ENCODE measurements at places on chromosomes 12 and 14. TPM values are rescaled to one million over a fixed set of nuclear protein-coding genes. Genes with fewer than 3 reads are reported as not detected.

GRCh38 chr12:79069009-79069408 lies 204.4 kb downstream of the SYT1 start:
- DNase-seq: no peak

DNA sequence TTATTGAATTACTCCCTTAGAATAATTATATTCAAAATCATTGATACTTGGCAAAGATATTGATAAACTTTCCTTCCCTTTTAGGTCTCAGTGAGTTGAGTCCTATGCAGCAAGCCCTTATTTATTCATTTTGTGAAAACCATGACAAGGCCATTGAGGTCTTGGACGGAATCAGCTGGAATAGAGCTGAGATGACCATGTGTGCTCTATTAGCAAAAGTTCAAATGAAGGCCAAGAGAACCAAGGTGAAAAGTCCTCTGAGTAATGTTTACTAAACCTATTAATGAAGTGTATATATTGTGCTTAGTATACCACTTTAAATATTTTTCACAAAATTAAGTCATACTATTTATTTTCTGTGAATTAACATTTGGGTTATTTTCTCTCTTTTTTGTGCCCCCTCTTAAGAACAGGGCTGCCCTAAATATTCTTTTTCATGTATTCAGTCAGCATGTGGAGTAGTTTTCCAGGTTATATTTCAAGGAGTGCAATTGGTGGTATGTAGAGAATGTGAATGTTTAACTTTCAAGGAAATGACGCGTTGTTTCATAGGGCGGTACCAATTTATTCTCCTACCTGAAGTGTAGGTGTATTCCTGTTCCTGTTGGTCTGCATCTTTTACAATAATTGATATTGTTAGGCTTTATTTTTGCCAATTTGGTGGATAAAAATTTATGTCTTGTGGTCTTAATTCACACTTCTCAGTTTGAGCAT lies 201.4 kb downstream of the TTC6 start:
- no peak for DNase-seq

DNA sequence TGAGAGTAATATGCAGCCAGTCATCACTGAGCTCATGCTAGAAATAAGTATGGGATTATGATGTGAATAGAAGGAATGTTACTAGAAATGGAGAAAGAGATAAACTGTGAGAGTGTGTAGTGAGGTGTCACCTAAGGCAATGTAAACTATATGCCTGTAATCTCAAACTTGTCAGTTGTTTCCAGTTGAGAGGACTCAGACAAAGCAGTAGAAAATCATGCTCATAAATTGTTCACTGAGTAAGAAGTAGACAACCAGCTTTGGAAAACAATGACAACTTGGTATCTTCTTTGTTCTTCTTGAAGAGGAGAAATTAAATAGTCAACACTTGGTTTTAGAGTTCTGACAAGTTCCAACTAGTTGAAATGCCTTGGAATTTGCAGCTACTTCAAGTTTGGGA lies 148.5 kb upstream of the OR4E1 start:
- no peak for DNase-seq

DNA sequence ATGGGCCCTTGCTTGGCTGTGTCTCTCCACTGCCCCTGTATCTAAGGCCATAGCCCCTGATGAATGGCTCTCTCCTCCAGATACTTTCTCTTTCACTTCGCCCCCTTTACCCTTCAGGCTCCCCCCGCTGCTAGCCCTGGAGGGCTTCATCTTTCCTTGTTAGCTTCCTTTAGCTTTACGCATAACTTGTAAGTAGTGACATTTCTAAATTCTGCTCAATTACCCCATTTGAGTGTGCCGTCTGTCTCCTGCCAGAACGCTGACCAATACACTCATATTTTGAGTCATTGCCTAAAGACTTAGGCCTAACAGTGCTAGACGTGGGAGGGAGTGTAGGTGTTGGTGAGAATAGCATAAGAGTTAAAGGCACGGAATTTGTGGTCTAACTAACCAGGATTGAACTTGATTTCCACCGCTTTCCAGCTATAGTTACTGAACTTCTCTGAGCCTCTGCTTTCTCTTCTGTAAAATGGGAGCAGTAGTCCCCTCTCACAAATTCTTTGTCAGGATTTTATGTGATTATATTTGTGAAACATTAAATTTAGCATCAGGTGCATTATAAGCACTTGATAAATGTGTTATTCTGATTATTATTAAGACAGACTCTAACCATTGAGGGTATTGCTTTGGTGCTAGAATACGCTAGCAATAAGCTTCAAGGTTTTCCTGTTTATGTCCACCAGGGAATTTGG lies 129.3 kb downstream of the ZFP36L1 start:
- DNase-seq: no peak

DNA sequence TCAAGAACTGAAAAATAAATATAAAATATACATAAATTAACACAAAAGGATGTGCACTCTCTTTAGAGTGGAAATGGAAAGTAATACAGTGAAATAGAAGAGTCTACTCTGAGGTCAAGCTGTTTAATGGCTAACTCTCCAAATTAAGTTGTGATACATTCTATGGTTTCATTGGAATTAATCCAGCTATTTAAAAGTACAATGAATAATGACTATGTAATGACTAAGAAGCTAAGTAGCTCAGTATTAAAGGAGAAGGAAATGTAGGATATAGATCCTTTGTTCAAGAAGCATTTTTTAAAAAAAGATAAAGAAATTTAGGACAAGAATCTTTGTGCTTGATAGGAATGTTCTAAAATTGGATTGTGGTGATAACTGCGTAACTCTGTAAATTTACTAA lies 85.3 kb downstream of the LRP6 start:
- DNase-seq: no peak

- no peak for DNase-seq
These were observed 8.2 kb downstream of the ARHGAP5 start for GRCh38 chr14:32085182-32085844.

GRCh38 chr14:70808416-70809224 lies 693 bp downstream of the MAP3K9 start:
- no peak for DNase-seq

DNA sequence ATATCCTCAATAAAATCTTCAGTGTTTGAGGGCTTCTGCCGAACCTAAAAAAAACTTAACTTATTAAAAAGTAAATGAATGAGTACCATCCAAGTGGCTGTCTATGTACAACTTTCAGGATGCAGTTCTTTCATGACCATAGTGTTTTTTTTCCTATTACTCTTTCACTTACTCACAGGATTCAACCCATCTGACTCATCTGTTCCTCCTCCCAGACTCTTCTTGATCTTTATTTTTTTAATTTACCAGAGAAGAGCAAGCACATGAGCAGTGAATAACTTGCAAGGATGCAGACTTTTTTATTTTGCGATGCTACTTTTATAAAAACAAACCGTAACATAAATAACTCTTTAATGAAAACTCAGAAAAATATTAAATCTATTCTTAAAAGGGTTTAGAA lies 24.5 kb downstream of the RECQL start:
- DNase-seq: no peak

DNA sequence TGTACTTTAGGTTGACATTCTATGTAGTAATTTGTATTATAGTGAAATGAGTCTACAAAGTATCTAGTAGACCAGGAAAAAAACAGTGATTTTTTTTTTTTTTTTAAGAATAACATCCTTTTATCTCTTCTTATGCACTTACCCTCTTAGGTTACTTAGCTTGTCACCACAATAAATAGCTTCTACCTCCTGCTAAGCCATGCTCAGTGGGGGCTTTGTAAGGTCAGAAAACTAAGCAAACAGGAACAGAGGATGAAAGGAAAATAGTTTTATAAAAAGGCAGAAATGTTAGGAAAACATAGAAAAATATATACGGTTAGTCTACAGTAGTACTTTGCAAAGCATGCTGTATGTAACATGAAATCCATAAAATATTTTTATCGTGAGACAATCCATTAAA lies 385.3 kb upstream of the ATXN7L3B start:
- no peak for DNase-seq

- DNase-seq: no peak
These were observed 3.6 kb upstream of the NINJ2 start for GRCh38 chr12:666766-667308.

- DNase-seq: no peak
These were observed 77.6 kb downstream of the ZFP36L1 start for GRCh38 chr14:68714991-68715924.

GRCh38 chr12:116534311-116535121 lies 24.7 kb upstream of the MAP1LC3B2 start:
- no peak for DNase-seq

- DNase-seq: no peak
These were observed 818 bp upstream of the HHIPL1 start for GRCh38 chr14:99644035-99644587.

The TRHDE gene
- 0.84 TPM for total RNA-seq

The MTA1 gene
- total RNA-seq: 70.2 TPM

The BEST3 gene
- 0.13 TPM for total RNA-seq

The ASB2 gene
- total RNA-seq: 107 TPM

The GPR65 gene
- total RNA-seq: 0.42 TPM

Data from esophagus muscularis mucosa (tissue), 4 donors.